HFFc6 (cell line): ENCODE measurements at places on chromosomes 7 and 10. TPM values are rescaled to one million over a fixed set of nuclear protein-coding genes. Genes with fewer than 3 reads are reported as not detected.

DNA sequence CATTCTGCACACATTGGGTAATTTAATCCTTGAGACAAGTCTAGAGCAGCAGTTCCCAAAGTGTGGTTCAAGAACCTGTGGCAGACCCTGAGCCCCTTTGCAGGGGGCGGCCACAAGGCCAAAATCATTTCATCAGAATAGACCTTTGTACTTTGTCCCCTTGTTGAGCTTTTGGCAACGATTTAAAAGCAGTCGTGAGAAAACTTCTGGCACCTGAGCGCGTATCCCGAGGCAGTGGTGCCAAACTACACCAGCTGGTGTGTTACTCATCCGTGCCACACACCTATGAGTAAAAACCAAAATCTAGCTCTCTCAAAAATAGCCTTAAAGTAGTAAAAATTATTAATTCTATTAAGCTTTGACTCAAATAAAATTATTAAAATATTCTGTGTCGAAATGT, 306.8 kb downstream of the SDK1 start:
- no peaks in the 10 kb centered on the region for H3K4me1 ChIP-seq
- H3K27me3 ChIP-seq = no peaks in the 10 kb centered on the region; the same call in 1 of the 2 replicates
- no peaks in the 10 kb centered on the region for H3K36me3 ChIP-seq
- no peak overlapping the region for H3K27ac ChIP-seq
- no peak for DNase-seq
- H3K4me3 ChIP-seq = no peak overlapping the region

Gene TRIL
- 0.08 TPM in 1 of 3 replicates, not detected in the others for total RNA-seq

Gene STOX1
- 0.06 TPM in 1 of 3 replicates, not detected in the others for total RNA-seq

Gene CADPS2
- not detected in 3 replicates for total RNA-seq
